ENCODE measurements at places on chromosomes 3 and 15.
A peak's percentile ranks its signal among the peaks of the same experiment; 100 is the strongest.

- no peak for DNase-seq
- no peak overlapping the region for H3K4me3 ChIP-seq
- H3K27me3 ChIP-seq, result no peaks in the 10 kb centered on the region
- H3K4me1 ChIP-seq, result no peaks in the 10 kb centered on the region
These were observed 165.1 kb downstream of the PPM1L start for GRCh38 chr3:160921020-160921635.

GRCh38 chr3:72210261-72210660 is 425.3 kb upstream of the PROK2 start:
- H3K36me3 ChIP-seq, result no peaks in the 10 kb centered on the region
- no peak overlapping the region for H3K4me3 ChIP-seq
- no peaks in the 10 kb centered on the region for H3K27me3 ChIP-seq
- no peaks in the 10 kb centered on the region for H3K4me1 ChIP-seq
- no peak overlapping the region for H3K27ac ChIP-seq

GRCh38 chr3:104474011-104474410 is 892.7 kb upstream of the ALCAM start:
- no peaks in the 10 kb centered on the region for H3K36me3 ChIP-seq
- no peaks in the 10 kb centered on the region for H3K27me3 ChIP-seq
- DNase-seq, result no peak
- no peak overlapping the region for H3K4me3 ChIP-seq
- no peaks in the 10 kb centered on the region for H3K4me1 ChIP-seq

- no peak overlapping the region for H3K4me3 ChIP-seq
- no peak overlapping the region for H3K27ac ChIP-seq
- no peaks in the 10 kb centered on the region for H3K36me3 ChIP-seq
- H3K4me1 ChIP-seq, result no peaks in the 10 kb centered on the region
These were observed 392.0 kb upstream of the RORA start for GRCh38 chr15:61621146-61621545.

- H3K27ac ChIP-seq, result no peak overlapping the region
- H3K4me3 ChIP-seq, result no peak overlapping the region
- H3K27me3 ChIP-seq, result no peaks in the 10 kb centered on the region
- no peaks in the 10 kb centered on the region for H3K36me3 ChIP-seq
- no peak for DNase-seq
These were observed 1015.8 kb upstream of the EPHA6 start for GRCh38 chr3:95798628-95799027.

DNA sequence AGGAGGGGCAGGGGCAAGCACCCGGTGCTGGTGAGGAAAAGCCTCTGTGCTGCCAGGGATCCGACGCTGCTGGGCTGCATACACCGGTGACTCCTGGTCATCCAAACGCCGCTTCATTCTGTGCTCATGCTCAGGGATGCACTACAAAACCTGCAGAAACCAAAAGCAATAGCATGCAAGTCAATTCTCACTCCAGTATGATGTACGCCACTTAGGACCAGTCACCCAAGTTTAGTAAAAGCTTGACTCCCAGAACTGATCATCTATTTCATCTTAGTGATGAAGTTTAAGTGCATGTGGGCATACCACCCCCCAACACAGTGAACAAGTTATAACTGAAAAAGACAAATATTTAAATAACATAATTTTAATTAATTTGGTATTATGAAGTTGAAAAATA is 21.2 kb downstream of the SIN3A start:
- peaks cover 67% of the 10 kb centered on the region for H3K36me3 ChIP-seq
- H3K4me3 ChIP-seq, result no peak overlapping the region
- no peaks in the 10 kb centered on the region for H3K27me3 ChIP-seq

- no peak for DNase-seq
- peaks cover 5% of the 10 kb centered on the region for H3K4me1 ChIP-seq
- no peak overlapping the region for H3K27ac ChIP-seq
- no peaks in the 10 kb centered on the region for H3K27me3 ChIP-seq
These were observed 2.7 kb downstream of the ADAMTS7 start for GRCh38 chr15:78808550-78808949.

- H3K27ac ChIP-seq, result no peak overlapping the region
- H3K4me3 ChIP-seq, result no peak overlapping the region
- peaks cover 9% of the 10 kb centered on the region for H3K4me1 ChIP-seq
- no peaks in the 10 kb centered on the region for H3K27me3 ChIP-seq
- no peak for DNase-seq
- no peaks in the 10 kb centered on the region for H3K36me3 ChIP-seq
These were observed 144.2 kb downstream of the PDCD6IP start for GRCh38 chr3:33942483-33943150.

- no peaks in the 10 kb centered on the region for H3K36me3 ChIP-seq
- peaks cover 47% of the 10 kb centered on the region for H3K27me3 ChIP-seq
- H3K4me3 ChIP-seq, result no peak overlapping the region
- no peak for DNase-seq
These were observed 16.3 kb downstream of the SV2B start for GRCh38 chr15:91116113-91117067.

- H3K27ac ChIP-seq, result peak overlapping the region; percentile 87
- no peaks in the 10 kb centered on the region for H3K27me3 ChIP-seq
- DNase-seq, result peak; percentile 93
- H3K4me1 ChIP-seq, result peaks cover 45% of the 10 kb centered on the region
These were observed 121.7 kb upstream of the SPRED1 start for GRCh38 chr15:38130740-38131498.

- no peaks in the 10 kb centered on the region for H3K4me1 ChIP-seq
- no peak for DNase-seq
- H3K36me3 ChIP-seq, result no peaks in the 10 kb centered on the region
- H3K4me3 ChIP-seq, result no peak overlapping the region
- H3K27ac ChIP-seq, result no peak overlapping the region
These were observed 44.8 kb upstream of the RPS17 start for GRCh38 chr15:82585072-82585471.

DNA sequence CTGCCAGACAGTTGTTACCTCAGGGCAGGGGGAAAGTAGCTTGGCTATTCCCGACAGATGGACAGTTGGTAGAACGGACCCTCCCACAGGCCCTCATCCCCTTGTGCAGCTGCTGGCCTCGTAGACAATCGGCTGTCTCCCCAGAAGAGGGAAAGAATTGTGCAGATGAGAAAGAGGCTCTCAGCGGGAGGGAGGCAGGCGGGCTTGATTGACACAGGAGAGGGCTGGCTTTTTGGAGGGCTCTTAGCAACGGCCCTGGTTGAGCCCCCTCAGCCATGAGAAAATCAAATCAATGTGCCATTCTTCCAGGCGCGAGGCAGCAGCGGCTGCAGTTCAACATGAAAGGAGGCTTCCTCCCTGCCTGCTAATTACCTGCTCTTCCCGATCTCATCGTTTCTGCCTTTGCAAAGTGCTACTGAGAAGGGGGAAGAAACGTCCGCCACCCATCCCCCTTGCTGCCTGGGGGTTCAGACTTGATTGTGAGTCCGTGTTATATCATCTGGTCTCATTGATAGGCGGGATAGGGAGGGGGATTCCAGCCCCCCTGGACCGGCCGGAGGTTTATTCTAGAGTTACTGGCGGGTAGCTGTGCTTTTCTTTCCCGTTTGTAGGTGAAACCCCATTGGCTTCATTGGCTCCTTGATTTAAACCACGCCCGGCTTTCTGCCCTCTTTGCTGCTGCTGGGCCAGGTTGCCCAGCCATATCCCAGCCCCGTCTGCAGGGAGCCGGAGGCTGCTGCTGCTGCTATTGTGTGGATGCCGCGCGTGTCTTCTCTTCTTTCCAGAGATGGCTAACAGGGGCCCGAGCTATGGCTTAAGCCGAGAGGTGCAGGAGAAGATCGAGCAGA is at the start of gene TAGLN3:
TAGLN3 (plus strand) TSS at position 287 of the 848 bp plus-strand sequence; CDS start at position 788, 501 bp downstream.
- no peak within 1 kb of the TSS for H3K27ac ChIP-seq
- H3K27me3 ChIP-seq, result no peaks in the 10 kb centered on the region
- H3K36me3 ChIP-seq, result no peaks in the 10 kb centered on the region
- DNase-seq, result no peak
- peaks cover 19% of the 10 kb centered on the region for H3K4me1 ChIP-seq

- no peak for DNase-seq
- H3K27me3 ChIP-seq, result no peaks in the 10 kb centered on the region
- H3K27ac ChIP-seq, result peak overlapping the region; percentile 63
- H3K36me3 ChIP-seq, result no peaks in the 10 kb centered on the region
These were observed 161.4 kb upstream of the POU1F1 start for GRCh38 chr3:87437765-87438164.

GRCh38 chr3:3303636-3304035 is 124.1 kb upstream of the CRBN start:
- H3K4me1 ChIP-seq, result no peaks in the 10 kb centered on the region
- no peak for DNase-seq
- no peaks in the 10 kb centered on the region for H3K27me3 ChIP-seq
- H3K4me3 ChIP-seq, result no peak overlapping the region

- DNase-seq, result no peak
- H3K27ac ChIP-seq, result no peak overlapping the region
- no peaks in the 10 kb centered on the region for H3K4me1 ChIP-seq
- no peak overlapping the region for H3K4me3 ChIP-seq
- no peaks in the 10 kb centered on the region for H3K36me3 ChIP-seq
- no peaks in the 10 kb centered on the region for H3K27me3 ChIP-seq
These were observed 39.9 kb upstream of the KLHL25 start for GRCh38 chr15:85834651-85835050.

- DNase-seq, result no peak
- H3K4me3 ChIP-seq, result no peak overlapping the region
- no peaks in the 10 kb centered on the region for H3K36me3 ChIP-seq
- H3K27ac ChIP-seq, result no peak overlapping the region
- H3K27me3 ChIP-seq, result no peaks in the 10 kb centered on the region
These were observed 244.2 kb downstream of the ADAMTS17 start for GRCh38 chr15:100097342-100098127.

DNA sequence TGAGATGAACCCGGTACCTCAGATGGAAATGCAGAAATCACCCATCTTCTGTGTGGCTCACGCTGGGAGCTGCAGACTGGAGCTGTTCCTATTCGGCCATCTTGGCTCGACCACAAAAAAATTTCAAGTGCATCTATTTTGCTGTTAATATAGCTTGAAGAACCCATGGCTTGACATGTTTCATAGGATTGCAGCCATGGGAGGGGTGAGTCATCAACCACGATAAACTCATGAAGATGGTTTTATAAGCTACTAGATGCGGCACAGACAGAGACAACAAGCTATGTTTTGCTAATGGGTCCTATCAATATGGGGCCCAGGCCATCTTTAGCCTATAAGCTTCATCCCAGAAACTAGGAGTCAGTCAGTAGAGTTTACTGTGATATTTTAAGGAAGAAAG is 100.4 kb upstream of the PHLDB2 start:
- H3K36me3 ChIP-seq, result peaks cover 27% of the 10 kb centered on the region
- no peaks in the 10 kb centered on the region for H3K27me3 ChIP-seq
- peak overlapping the region; percentile 92 for H3K27ac ChIP-seq
- H3K4me1 ChIP-seq, result peaks cover 48% of the 10 kb centered on the region
- H3K4me3 ChIP-seq, result no peak overlapping the region
- DNase-seq, result no peak

GRCh38 chr3:155037508-155038202 is 42.5 kb upstream of the MME start:
- H3K36me3 ChIP-seq, result no peaks in the 10 kb centered on the region
- no peak overlapping the region for H3K4me3 ChIP-seq
- no peaks in the 10 kb centered on the region for H3K4me1 ChIP-seq
- no peaks in the 10 kb centered on the region for H3K27me3 ChIP-seq
